ENCODE measurements at places on chromosomes 12 and 14.

DNA sequence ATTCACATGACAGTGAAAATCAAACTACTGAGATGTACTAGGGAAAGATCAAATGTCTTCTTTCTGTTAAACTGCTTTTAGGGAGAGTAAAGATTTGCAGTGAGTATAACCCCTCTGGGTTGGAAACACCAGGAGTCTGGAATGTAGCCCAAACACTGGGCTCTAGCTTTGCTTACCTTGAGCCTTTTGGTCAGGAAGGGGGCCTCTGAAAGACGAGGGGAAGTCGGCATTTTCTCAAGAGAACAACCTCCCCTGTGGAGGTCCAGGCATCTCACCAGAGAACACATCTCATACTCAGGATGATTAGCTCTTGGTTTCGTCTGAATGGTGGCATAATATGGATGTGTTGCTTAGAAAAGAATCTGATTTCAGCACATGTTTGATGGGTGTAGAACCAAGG lies 169.0 kb downstream of the ZFP36L1 start:
- no peak for DNase-seq

GRCh38 chr12:27924350-27925135 lies 48.0 kb downstream of the PTHLH start:
- no peak for DNase-seq

- DNase-seq = no peak
Observed at GRCh38 chr14:54502602-54503001, 7.1 kb upstream of the CGRRF1 start.

- no peak for DNase-seq
Observed at GRCh38 chr12:20125276-20125798, 243.0 kb upstream of the PDE3A start.

DNA sequence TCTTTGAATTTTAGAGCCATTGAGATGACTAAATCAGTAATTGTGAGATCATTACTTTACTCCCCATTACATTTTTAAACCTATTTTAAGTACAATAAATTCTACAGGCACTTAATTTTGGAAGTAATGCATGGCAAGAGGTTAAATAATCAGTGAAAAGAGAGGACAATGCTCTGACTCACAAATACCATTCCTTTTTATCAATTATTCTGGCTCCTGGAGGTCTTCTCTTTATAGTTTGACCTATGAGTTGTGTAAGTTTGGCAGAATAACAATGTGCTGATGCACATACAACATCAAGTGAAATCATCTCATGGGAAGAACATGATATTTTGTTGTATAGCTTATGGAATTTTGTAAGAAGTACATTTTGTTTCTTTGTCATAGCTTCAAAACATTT lies 166.7 kb downstream of the TMTC3 start:
- no peak for DNase-seq

DNA sequence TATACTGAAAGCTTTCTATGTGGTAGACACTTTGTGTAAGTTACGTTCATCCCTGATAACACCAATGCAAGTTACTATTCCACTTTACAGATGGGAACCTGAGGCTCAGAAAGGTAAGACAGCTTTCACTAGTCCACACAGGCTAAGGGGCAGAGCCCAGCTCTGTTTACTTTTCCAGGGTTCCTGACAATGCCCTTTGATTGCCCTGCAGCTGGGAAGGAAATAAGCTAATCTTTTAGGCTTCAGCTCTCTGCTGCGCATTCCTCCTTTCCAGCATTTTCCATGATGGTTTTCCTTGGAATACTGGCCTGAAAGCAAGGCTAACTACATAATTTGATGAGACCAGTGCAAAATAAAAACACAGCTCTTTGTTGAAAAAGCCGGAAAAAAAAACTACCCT lies 185.7 kb upstream of the BTG1 start:
- DNase-seq = no peak

DNA sequence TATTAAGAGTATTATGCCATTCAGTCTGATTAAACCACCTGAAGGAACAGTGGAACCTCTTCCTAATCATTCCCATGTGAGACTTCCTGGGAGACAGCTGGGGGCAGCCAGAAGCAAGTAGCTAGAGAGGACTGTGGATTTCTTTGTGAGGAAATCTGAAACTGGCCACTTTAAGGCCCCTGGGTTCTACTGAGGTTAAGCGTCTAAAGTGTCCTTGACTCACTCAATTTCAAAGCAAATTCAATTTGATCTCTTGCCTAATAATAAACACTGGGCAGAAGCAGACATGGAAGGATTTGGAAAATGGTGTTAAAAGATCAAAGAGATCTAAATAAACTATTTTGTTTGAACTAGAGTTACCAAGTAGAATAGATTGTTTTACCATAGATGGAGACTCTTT lies 909.9 kb downstream of the NRXN3 start:
- DNase-seq = no peak

GRCh38 chr14:66975251-66975650 lies 214.0 kb upstream of the GARIN2 start:
- no peak for DNase-seq

GRCh38 chr14:23118506-23119362 lies at the start of gene CEBPE:
Gene CEBPE, minus strand, starts transcription at chr14:23119255. Its CDS starts 164 bp downstream, at chr14:23119091.
- DNase-seq = no peak

GRCh38 chr14:61503167-61503801 lies 181.9 kb downstream of the PRKCH start:
- no peak for DNase-seq

- DNase-seq = peak; percentile 100
Observed at GRCh38 chr14:32076278-32077080, 625 bp upstream of the ARHGAP5 start.

- DNase-seq = no peak
Observed at GRCh38 chr12:112964915-112965314, 13.4 kb upstream of the OAS2 start.

- no peak for DNase-seq
Observed at GRCh38 chr12:57616383-57617101, 5.3 kb downstream of the ARHGEF25 start.

- DNase-seq = no peak
Observed at GRCh38 chr12:50790081-50790480, 26.2 kb downstream of the ATF1 start.

GRCh38 chr12:126182619-126183236 lies 1117.5 kb downstream of the AACS start:
- no peak for DNase-seq

DNA sequence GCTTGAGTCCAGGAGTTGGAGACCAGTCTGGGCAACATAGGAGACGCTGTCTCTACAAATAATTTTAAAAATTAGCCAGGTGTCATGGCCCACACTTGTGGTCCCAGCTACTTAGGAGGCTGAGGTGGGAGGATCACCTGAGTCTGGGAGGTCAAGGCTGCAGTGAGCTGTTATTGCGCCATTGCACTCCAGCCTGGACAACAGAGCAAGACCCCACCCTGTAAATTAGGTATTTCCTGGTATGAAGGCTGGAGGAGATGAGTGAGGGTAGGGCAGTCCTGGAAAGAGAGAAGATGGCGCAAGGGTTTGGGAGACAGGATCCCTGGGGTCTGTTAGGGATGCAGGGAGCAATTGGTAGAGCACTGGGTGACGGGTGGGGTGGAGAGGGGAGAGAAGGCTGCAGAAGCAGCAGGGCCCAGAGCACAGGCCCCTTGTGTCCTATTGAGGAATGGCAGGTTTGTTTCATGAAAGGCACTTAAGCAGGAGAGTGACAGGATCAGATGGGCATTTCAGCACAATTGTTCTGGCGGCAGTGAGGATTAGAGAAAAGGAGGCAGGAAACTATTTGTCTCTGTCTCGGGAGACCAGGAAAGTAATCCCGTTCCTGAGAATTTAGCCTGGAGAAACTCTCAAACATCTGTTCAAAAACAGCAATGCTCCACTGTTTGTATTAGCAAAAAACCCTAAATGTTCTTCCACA lies 47.2 kb upstream of the KTN1 start:
- DNase-seq = no peak

GRCh38 chr12:108400481-108400880 lies 61.4 kb upstream of the CMKLR1 start:
- DNase-seq = no peak

DNA sequence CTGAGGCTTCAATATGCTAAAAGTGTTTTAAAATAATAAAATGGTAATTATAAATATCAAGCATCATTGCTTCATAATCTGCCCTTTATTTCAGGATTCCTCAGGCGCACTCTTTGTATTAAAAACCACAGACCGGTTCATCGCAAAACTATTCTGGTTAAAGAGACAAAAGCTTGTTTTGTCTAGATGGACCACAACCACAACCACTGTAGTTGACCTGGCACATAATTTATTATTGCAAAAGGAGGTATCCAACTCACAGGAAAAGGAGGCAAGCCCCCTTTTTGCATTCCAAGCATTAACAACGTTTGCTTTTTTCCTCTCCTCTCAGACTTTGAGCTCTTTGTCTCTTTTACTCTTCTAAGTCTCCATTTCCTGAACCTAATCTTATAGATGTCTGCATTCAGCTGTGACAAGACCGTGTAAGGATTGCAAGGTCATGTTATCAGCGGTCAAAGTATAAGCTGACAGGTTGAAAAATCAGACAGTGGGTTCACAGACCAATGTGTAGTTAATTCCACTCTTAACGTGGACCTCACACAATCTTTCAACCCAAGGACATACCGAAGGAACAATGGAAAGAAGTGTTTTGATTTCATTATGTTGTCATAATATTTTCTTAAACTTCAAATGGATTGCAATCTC lies 1057.6 kb downstream of the GALC start:
- DNase-seq = no peak

GRCh38 chr12:93376436-93377251 lies 1.1 kb upstream of the NUDT4 start:
- DNase-seq = no peak

DNA sequence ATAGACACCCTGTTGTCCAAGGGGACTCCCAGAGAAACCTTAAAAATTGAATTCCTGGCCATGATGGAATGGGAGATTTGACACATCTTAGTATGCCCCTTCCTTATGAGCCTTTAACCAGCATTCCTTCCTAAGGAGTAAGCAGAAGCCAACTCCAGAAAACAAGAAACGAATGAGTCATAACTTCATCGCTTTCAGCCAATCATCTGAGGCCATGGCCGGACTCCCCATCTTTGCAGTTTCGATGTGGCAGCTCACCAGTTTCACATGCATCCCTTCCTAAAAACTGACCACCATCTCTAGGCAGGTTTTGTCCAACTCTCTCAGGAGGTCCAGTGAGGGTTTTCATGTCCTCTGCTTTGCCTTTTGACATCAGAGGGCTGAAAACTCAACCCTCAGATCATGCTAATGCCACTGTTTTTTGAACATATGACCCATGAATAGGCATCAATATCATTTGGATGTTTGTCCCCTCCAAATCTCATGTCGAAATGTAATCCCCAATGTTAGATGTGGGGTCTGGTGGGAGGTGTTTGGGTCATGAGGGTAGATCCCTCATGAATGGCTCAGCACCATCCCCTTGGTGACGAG lies 19.9 kb downstream of the DAAM1 start:
- DNase-seq = no peak

GRCh38 chr12:94963649-94964048 lies 39.8 kb downstream of the NDUFA12 start:
- no peak for DNase-seq

- no peak for DNase-seq
Observed at GRCh38 chr12:583251-583869, 79.9 kb downstream of the NINJ2 start.

DNA sequence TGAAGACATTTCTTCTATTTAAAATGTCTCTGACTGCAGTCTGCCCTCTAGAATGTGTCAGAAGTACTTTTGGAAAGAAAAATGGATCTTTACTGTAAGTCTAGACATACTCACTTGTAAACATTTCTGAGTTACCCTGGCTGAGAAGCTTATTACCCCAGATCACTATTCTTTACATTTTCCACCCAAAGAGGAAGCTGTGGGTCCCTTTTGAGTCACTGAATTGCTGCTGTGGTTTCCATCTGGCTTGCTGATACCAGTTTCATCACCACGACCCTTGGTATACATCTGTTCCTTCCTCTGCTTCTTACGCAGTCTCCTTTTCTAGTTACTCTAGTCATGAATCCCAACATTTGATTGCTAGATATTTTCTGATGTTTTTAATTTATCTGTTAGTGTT lies 20.2 kb upstream of the CLEC4D start:
- no peak for DNase-seq

DNA sequence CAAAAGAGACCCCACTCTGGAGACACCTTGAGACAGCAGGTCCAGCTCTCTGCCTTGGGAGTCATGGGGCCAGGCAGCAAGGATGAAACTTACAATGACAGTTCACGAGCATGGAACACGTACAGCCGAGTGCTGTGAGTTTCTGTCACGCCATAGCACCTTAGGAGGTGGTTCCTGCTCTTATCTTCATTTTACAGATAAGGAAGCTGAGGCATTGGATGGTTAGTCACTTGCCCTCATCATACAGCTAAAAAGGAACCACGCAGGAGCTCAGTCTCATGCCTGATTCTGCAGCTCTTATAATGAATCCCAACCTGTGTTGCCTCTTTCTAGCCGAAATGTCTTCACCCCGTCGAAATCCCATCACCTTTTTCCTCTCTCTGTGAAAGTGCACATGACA lies 39.9 kb downstream of the C14orf132 start:
- DNase-seq = no peak

DNA sequence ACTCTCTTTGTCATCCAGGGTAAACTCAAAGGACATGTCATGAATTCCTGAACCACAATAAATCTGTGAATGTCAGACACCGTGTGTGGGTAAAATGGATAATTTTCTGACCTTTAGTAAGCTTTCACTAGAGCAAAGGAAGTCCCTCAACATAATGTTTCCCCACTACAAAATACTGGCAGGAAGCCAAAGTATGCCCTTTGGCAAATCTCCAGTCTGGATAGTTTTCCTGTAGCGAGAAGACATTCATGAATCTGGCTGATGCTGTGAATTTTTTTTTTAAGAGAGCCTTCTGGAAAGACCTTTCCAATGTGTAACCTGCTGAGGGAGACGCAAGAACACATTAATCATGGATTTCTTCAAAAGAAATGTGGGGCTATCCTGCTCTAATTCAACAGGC lies 389.6 kb upstream of the DDHD1 start:
- DNase-seq = peak; percentile 31

GRCh38 chr12:104721039-104721405 lies 237.1 kb downstream of the SLC41A2 start:
- no peak for DNase-seq

GRCh38 chr14:70257526-70257925 lies 68.8 kb upstream of the SLC8A3 start:
- DNase-seq = no peak

GRCh38 chr14:22168092-22168955 lies 420.7 kb downstream of the DAD1 start:
- DNase-seq = no peak

DNA sequence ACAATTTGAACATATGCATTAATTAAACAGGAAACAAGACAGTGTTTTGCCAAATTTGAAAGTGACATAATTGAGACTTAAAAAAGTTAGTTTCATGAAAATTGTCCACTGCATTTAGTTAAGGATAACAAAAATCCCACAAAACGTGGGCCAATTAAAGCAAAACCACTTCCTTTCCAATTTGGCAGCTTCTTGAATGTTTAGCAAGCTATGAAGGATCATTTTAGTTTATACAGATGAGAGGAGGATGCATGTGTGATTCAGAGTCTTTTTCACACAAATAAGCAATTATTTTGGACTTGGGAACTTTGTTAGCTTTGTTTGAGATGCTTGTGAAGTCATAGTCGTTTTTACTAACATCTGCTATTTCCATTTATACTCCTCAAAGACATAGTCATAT lies 109.6 kb downstream of the ATXN7L3B start:
- no peak for DNase-seq
